ENCODE measurements at places on chromosomes 6 and 20.

DNA sequence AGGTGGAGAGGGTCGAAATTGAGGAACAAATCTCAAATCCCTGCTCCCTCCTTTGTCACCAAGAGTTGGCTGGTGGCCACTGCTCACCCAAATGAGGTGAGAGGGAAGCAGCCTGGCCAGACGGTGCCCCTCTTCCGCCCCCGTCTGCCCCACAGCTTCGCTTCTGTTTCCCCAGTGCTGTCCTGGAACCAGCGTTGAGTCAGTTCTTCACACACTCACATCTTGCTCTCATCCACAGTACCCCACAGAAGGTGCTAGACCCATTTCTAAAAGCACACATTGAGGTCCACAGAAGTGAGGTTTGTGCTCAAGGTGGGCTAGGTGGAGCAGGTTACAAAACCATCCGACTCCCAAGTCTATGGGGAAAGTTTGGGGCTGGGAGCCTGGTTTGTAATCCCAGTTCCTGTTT is 3.8 kb downstream of the CEBPB start:
- no peak for DNase-seq

DNA sequence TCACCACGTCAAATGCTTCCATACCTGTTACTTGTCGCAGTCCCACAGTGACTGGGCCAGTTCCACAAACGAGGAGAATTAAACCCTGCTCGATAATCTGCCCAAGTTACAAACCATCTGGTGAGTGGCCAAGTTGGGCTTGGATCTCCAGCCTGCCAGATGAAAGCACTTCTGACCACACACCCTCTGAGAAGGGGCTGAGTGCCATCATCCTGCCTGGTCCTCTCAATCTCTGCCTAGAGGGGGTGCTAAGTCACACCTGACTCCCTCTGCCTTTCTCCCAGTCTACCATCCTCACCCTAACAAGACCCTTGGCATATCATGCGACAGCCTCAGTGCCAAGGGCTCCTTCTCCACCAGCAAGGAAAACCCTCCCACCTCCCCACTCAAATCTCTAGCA is 15.8 kb downstream of the RRP36 start:
- DNase-seq, result no peak

- peak; percentile 63 for DNase-seq
These were observed 107.2 kb downstream of the CHD6 start for GRCh38 chr20:41510847-41511450.

GRCh38 chr6:7073821-7074525 is 33.8 kb upstream of the RREB1 start:
- DNase-seq, result no peak

DNA sequence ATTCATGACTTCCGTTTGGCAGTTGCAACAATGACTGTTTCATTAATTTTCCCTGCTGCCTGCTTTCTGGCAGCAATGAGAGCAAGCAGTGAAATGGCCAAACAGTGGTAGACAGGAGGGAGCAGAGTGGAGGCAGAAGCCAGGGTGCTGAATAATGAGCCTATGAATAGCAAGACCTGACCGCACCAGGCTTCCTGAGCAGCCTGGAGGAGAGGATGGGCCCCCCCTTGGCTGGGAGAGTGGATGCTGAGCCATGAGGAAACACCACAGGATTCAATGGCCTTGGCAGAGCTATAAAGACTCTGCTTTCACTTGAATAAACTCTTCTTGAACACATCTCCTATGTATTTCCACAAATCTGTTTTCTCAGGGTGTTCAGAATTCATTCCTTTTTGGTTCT is 68.1 kb upstream of the SNRPB2 start:
- no peak for DNase-seq

DNA sequence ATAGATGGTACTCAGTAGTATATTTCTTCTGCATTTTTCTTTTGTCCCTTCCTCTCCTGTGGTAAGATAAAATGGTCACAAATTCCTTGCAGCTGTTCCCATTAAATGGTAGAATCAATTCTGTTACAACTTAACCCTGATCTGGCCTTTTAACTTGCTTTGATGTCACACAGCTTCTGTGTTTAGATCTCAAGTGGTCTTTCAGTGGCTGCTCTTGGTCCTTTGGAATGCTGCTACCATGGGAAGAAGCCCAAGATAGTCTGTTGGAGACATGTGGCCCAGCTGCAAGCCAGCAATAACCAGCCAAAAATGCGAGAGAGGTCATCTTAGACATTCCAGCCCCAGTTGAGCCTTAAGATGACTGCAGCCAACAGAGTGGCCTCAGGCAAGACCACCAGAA is 429.7 kb downstream of the KIF16B start:
- no peak for DNase-seq

- DNase-seq, result peak; percentile 86
These were observed 147.4 kb upstream of the OLIG3 start for GRCh38 chr6:137641474-137642077.

GRCh38 chr6:113654396-113654795 is 202.7 kb upstream of the MARCKS start:
- DNase-seq, result no peak

DNA sequence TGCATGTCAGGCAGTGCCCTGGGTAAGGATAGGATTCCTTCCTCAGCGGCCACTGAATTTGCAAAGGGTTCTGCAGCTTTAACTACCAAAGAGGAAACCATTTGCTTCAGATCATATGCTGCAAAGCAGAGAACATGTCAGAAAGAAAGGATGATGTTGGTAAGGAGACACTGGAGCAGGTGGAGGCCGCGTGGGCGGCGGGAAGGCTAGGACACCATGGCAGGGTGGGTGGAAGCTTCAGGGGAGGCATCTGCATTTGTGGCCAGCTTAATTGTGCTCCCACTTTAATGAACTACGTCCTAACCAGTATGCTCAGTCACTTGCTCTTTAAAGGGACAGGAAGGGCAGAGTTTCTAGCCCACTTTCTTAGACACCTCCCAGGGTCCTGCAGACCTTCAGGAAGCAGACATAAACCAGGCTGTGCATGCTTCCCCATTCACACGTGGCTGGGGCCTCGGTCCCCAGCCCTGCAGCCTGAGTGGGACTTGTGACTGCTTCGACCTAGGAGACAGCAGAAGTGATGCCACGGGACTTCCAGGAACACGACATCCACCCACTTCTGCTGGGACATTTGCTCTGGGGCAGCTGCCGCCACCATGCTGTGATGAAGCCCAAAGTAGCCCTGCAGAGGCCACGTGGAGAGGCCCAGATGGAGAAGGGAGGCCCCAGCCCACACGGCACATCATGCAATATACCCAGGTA is 76.1 kb downstream of the GINS1 start:
- DNase-seq, result no peak

DNA sequence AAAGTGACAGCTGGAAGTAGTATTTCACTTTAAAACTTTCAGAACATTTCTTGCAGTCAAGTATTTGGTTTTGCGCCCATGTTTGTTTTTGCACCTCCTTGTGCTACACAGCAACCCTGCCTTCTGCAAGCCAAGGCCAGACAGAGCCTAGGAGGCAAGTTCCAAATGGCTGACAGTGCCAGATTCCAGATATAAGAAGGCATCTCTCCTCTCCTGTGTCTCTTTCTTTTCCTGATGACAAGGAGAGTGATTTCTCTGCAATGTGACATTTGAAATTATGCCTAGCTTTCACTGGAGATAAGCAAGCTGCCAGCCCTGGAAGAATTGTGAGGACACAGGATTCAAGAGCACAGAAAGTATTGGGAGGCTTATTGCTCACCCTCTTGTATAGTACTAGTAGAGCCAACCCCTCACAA is 149.1 kb upstream of the TENT5A start:
- no peak for DNase-seq

DNA sequence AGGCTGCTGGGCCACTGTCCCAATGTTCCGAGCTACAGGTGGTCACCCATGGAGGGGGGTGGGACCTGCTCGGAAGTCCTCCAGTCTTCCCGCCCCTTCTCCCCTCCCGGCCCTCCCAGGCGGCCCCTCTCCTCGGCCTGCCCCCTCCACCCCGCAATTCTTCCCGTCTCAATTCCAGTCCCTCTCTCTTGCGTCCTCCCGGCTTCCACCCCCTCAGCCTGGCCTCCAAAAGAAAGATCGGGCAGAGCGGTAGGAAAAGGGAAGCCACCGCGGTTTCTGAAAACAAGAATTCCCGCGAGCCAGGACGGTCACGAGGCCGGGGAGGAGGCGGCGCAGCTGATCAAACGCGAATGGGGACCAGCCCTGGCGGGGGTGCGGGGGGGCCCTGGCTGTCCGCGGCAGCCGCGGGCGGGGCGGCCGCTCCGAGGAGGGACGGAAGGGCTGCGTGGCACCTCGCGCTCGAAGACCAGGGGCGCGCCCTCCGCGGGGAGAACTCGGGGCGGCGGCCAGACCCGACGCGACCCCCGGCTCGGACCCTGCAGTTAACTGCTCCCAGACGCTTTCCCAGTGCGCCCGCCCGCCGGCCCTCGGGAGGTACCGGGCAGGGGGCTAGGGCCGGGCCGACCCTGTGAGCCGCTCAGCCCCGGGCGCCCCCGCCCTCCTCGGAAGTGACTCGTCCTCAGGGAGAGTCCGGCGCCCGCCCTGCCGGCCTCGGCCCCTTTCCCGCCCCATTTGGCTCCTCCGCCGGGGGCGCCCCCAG is 1.0 kb downstream of the PXDC1 start:
- peak; percentile 92 for DNase-seq

DNA sequence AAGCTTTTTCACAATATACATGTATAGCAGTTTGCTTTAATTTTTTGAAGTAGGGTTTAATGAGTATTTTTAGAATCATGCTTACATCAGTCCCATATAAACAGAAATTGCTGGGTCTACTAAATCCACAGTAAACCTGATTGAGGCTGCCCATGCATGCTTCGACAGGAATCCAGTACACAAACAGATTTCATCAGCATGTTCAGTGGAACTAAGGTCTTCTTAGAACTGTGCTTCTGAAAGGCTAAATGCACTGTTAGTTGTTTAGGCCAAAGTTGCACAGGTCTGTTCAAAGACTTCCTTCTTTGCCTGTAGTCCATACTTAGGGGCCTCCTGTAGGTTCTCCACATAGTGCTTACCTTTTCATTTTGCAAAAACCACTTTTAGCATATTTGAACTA is 42.5 kb upstream of the THBS2 start:
- no peak for DNase-seq

DNA sequence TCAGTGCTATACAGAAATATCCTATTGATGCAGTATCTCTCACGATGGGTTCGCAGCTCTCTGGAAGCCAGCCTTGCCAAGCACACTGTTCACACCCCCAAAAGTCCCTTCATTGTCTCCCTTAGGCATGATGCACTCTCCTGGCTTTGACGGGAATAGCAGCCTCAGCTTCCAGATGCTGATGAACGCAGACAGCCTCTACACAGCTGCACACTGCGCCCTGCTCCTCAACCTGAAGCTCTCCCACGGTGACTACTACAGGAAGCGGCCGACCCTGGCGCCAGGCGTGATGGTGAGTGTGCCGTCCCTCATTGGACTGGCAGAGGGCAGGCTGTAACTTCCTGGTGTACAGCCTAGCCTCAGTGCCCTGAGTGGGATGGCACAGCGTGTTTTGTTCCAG is 60.0 kb upstream of the PBOV1 start:
- peak; percentile 36 for DNase-seq

GRCh38 chr20:41035207-41035606 is 6.6 kb downstream of the TOP1 start:
- no peak for DNase-seq

DNA sequence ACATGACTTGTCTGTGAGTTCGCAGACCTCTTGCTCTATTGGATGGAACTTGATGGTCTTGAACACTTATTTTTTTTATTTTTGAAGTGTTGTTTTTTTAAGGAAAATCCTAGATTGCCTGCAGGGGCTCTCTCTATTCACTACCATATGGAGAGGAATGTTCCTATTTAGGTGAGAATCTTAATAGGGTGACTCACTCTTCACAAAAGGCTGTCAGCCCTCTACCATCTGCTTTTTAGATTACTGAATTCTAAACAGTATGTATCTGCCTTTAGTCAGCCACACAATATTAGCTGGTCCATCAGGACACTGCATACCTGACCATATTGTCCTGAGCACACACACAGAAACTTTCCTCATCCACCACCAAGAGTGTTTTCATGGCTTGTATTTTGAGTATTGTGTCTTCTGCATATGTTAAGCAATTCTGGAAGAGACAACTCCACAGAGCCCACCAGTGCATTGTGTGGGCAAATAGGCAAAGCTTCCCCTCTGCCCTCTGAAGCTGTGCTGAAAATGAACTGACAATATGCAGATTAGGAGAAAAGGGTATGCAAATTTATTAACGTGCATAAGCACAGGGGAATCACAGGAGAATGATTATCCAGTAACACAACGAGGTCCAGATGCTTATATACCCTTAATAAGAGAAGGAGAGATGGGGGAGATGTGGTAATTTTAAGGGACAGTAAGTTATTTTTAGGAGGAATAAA is 6.6 kb upstream of the BTBD9 start:
- DNase-seq, result no peak

- DNase-seq, result no peak
These were observed at the start of gene APCDD1L for GRCh38 chr20:58515233-58516212. APCDD1L (minus strand) TSS chr20:58515399; CDS start chr20:58514707, 692 bp downstream.

DNA sequence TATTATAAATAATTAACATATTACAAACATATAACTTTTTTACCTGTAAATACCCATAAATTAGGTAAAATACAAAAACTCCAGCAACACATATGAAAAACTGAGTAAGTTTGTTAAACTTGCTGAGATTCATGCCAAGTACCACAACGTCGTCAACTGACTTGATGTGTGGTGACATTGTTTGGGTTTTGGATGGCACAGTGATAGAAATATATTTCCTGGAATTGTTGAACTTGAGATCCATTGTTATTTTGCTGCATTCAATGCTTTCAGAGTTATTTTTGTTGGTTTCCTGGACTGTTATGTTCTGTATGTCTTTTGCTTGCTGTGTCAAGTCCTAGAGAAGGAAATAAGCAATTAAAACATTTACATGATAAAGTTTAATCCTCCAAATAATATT is 5.5 kb downstream of the SLC35B3 start:
- no peak for DNase-seq

Measured in small intestine (tissue), 16 donors.